Hematopoietic multipotent progenitor cell (in vitro differentiated cells): ENCODE measurements at places on chromosomes 7 and 10. TPM values are rescaled to one million over a fixed set of nuclear protein-coding genes. Genes with fewer than 3 reads are reported as not detected.

Gene BEND7
- 5.7 TPM for total RNA-seq

Gene ZNF273
- 6.2 TPM for total RNA-seq

Gene INMT
- total RNA-seq: 0.54 TPM

DNA sequence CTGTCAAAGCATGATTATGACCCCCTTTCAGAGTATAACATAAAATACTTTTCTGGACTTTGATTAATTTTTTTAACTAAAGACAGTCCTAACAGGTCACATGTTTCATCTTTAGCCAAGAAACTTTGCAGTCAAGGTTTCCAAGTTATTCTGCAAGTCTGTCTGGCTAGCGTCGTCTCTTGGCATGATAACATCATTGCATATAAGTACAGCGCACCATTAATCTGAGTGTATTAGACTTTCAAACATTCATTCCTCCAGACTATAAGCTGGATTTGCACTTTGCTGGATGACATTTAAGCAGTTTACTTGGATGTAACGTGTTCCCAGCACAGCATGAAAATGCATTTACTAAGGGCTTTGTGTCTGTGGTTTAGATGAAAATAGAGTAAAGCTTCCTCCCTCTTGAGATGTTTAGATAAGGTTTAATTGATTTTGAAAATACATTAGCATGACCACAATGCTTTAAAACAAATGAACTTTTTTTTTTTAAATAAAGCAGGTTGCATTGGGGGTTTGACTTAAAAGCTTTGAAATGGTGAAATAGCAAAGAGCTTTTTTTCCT is 349.0 kb upstream of the MTPN start:
- DNase-seq: no peak

DNA sequence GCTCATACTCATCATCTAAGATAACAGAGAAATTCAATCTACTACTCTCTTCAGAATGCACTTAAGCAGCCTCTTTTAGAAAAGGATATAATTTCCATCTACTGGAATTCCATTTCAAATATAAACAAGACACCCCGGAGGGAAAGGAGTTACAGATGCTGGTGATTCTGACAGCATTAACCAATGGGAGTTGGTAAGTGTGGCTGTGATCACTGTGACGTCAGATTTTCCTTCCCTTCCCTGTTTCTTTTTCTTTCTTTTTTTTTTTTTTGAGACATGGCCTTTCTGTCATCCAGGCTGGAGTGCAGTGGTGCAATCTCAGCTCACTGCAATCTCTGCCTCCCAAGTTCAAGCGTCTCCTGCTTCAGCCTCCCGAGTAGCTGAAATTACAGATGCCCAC is 106.6 kb downstream of the ACTR3B start:
- DNase-seq: no peak

GRCh38 chr10:112956631-112957350 is 6.7 kb downstream of the TCF7L2 start:
- DNase-seq: no peak

DNA sequence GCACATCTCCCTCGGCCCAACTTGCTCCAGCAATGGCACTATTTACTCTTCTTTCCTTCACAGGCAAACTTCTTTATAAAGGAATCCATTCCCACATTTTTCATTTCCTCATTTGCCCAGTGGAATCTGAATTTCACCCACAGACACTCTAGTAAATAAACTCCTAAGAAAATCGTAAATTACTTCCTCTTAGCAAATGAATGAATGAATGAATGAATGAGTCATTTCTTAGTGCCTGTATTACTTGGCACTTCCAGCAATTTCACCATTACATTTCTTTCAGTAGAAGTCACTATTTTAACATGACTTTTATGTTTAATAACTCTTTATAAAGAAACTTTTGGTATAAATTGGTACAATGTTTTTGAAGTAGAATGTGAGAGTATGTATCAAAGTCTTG is 55.7 kb downstream of the DDC start:
- DNase-seq: no peak
